MCF 10A (cell line): ENCODE measurements at places on chromosomes 6 and 20.

DNA sequence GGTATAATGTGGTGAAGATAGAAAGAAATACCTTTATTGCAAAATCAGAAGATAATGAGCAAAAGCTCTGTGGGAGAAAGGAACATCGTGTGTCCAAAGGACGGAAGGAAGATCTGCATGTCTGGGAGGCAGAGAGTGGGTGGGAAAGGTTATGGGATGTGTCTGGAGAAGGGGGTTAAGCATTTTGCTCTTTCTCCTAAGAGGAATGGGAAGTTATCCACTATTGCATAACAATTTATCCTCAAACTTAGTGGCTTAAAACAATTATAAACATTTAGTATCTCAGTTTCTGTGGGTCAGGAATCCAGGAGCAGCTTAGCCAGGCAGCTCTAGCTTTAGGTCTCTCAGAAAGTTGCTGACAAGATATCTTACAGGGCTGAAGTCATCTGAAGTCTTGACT lies 229.1 kb upstream of the CITED2 start:
- no peaks in the 10 kb centered on the region for H3K27me3 ChIP-seq
- DNase-seq = no peak
- H3K36me3 ChIP-seq = no peaks in the 10 kb centered on the region
- no peak overlapping the region for H3K27ac ChIP-seq
- H3K4me1 ChIP-seq = peaks cover 7% of the 10 kb centered on the region
- H3K4me3 ChIP-seq = no peak overlapping the region

DNA sequence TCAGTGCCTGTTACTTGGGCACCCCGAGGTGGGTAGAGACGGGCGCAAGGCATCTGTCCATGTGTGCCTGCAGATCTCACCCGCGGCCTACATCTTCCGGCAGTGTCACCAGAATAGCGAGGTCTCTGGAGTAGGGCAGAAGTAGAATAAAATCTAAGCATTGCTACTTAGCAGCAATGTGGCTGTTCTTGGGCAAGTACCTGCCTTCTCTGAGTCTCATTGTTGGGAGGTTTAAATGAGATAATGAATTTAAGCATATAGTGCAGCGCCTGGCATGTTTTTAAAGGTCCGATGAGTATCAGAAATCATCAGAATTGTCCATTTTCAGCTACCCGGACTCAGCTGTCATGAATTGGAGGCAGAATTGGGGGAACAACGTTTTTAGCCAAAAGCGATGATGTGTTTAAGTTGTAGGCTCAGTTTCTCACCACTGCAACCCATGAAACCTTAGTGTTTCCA lies 800 bp downstream of the ABCC10 start:
- DNase-seq = no peak
- H3K4me1 ChIP-seq = peaks cover 10% of the 10 kb centered on the region
- H3K36me3 ChIP-seq = peaks cover 24% of the 10 kb centered on the region
- H3K4me3 ChIP-seq = peak overlapping the region; percentile 87
- H3K27me3 ChIP-seq = no peaks in the 10 kb centered on the region

- no peaks in the 10 kb centered on the region for H3K27me3 ChIP-seq
- peaks cover 6% of the 10 kb centered on the region for H3K4me1 ChIP-seq
- no peak overlapping the region for H3K27ac ChIP-seq
- DNase-seq = no peak
- peaks cover 5% of the 10 kb centered on the region for H3K36me3 ChIP-seq
These were observed 520.7 kb downstream of the QKI start for GRCh38 chr6:163935158-163935762.

GRCh38 chr6:5287966-5288297 lies 26.6 kb downstream of the FARS2 start:
- H3K36me3 ChIP-seq = no peaks in the 10 kb centered on the region
- peaks cover 15% of the 10 kb centered on the region for H3K4me1 ChIP-seq
- no peaks in the 10 kb centered on the region for H3K27me3 ChIP-seq
- no peak for DNase-seq
- H3K4me3 ChIP-seq = no peak overlapping the region
- peak overlapping the region; percentile 84 for H3K27ac ChIP-seq

- no peak overlapping the region for H3K4me3 ChIP-seq
- H3K27ac ChIP-seq = no peak overlapping the region
- H3K36me3 ChIP-seq = no peaks in the 10 kb centered on the region
- peaks cover 4% of the 10 kb centered on the region for H3K4me1 ChIP-seq
- no peak for DNase-seq
These were observed 161.0 kb downstream of the KHDC1L start for GRCh38 chr6:73064266-73064665.

- peak overlapping the region; percentile 76 for H3K27ac ChIP-seq
- H3K4me1 ChIP-seq = peaks cover 45% of the 10 kb centered on the region
- no peaks in the 10 kb centered on the region for H3K27me3 ChIP-seq
- peak overlapping the region; percentile 42 for H3K4me3 ChIP-seq
- DNase-seq = peak; percentile 60
These were observed 146.3 kb upstream of the RNF24 start for GRCh38 chr20:4161401-4162251.

- H3K27me3 ChIP-seq = no peaks in the 10 kb centered on the region
- H3K36me3 ChIP-seq = no peaks in the 10 kb centered on the region
- no peaks in the 10 kb centered on the region for H3K4me1 ChIP-seq
- DNase-seq = no peak
- H3K27ac ChIP-seq = no peak overlapping the region
These were observed 233.8 kb downstream of the LRFN2 start for GRCh38 chr6:40353197-40353966.

DNA sequence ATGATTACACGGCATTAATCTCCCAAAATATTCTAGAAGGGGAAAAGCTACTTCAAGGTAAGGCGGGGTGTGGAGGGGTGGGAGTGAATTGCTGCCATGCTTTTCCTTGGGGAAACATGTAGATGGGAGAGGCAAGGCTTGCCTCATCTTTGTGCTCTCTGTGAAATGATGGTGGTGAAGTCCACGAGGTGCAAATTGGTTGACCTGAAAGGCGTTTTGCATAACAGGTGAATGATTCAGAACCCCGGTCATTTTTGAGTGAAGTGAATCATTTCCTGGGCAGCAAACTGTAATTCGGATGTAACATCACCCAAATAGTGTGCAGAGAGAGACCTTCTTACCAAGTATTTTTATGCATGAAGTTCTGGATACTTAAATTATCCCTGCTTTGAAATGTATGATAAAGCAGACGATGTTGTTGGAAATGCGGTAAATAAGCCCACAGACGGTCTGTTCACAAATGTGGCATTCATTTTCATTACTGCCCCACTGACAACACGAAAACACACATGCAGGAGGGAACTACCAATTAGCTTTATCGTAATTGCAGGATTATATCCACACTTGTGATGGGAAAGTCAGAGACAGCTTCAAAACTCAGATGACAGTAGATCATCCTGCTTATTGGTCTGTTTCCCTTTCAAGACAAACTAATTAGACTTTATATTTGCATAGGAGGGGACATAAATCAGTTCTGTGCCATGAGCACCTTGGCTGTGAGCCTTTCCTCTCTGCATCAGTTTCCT lies 3.0 kb downstream of the CDH4 start:
- no peak overlapping the region for H3K27ac ChIP-seq
- H3K4me3 ChIP-seq = peak overlapping the region; percentile 68
- peaks cover 16% of the 10 kb centered on the region for H3K4me1 ChIP-seq

DNA sequence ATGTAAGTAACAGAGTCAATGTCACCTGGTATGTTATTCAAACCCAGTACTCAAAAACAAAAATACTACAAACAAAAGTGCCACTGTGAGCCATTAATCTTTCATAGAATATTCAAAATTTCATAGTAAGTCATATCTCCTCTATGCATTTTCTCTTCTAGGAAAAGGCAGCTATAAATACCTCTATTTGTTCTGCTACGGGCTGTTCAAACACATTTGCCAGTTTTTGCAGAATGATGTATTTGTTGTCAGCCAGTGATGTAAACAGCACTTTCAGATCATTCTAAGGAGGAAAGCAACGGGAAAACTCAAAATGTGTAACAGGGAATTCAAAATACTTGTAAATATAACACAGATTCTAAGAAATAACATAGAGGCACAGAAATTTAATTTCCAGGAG lies 388.2 kb downstream of the SYNE1 start:
- H3K4me3 ChIP-seq = no peak overlapping the region
- no peak overlapping the region for H3K27ac ChIP-seq
- DNase-seq = no peak
- H3K27me3 ChIP-seq = no peaks in the 10 kb centered on the region

DNA sequence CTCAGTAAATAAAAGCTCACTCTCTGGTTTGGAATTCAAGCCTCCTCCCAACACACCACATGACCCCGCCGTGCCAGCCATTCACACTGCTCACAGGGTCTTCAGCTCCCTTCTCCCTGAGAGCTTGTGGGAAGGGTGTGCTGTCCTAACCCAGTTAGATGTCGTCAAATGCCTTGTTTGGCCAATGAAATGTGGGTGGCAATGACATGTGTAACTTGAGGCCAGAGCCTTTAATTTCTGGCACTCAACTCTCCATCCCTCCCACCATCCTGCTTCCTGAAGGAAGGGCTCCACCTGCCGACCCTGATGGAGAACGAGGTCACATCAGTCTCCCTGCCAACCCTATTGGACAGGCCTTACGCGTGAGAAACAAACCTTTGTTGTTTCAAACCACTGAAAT lies 224.5 kb upstream of the AGPAT4 start:
- H3K4me1 ChIP-seq = peaks cover 5% of the 10 kb centered on the region
- DNase-seq = peak; percentile 80
- no peaks in the 10 kb centered on the region for H3K36me3 ChIP-seq

GRCh38 chr6:32175322-32175710 lies 568 bp downstream of the AGPAT1 start:
- peak overlapping the region; percentile 79 for H3K4me3 ChIP-seq
- DNase-seq = no peak
- peak overlapping the region; percentile 91 for H3K27ac ChIP-seq
- H3K36me3 ChIP-seq = peaks cover 33% of the 10 kb centered on the region

DNA sequence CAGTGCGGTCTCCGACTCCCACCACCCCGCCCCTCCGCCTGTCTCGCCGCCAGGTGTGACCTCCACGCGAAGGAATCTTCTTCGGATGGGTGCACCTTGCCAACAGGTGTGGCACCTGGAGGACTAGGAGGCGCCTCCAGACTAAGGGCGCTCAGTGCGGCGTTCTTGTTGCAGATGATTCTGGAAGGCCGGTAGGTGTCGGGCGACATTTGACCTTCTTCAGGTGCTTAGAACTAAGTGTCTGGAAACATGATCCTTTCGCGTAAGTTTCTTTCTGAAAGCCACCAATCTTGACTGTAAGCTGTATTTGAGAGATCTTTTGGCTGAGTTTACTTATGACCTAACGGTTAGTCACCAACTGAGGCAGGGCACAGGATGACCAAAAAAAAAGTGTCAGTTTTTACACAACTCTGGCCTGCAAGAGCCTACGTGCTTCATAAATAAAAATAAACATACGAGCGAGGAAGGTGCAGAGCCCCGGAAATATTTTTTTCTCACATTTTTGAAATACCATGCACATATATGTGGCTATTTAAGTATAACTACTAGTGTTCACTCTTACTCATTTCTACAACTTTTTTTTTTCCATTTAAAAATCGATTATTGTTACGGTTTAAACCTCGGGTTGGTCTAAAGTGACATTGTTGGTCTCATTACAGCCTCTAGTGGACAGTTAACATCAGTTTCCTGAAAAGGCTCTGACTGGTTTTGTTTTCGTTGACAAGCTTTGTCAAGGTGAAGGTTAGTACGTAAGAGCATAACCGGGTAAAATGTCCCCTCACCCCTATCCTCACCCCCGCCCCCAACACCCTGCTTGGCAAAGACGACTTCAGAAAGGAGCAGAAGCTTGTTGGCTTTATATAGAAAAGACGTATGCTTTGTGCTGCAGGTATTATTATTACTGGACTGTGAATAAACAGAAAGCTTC lies 1.6 kb upstream of the ATXN1 start:
- H3K4me1 ChIP-seq = peaks cover 12% of the 10 kb centered on the region
- DNase-seq = peak; percentile 86
- H3K4me3 ChIP-seq = peak overlapping the region; percentile 90
- no peaks in the 10 kb centered on the region for H3K27me3 ChIP-seq
- peak overlapping the region; percentile 77 for H3K27ac ChIP-seq
- no peaks in the 10 kb centered on the region for H3K36me3 ChIP-seq

DNA sequence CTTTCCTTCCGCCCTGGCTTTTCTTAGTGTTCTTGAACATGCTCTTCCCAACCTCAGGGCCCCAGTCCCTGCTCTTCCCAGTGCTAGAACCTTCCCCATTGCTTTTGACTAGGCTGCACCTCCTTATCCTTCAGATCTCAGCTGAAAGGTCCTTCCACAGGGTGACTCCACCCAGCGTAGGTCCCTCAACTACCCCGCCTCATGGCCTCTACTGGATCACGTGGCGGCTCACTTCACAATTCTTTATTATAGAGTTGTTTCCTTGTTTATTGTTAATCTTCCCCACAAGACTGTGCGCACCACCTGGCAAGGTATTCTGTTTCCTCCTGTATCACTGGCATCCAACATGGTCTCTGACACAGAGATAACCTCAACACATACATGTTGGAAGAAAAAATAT lies 31.2 kb downstream of the TTLL9 start:
- H3K27ac ChIP-seq = no peak overlapping the region
- no peak overlapping the region for H3K4me3 ChIP-seq
- H3K4me1 ChIP-seq = no peaks in the 10 kb centered on the region
- H3K36me3 ChIP-seq = no peaks in the 10 kb centered on the region
- peaks cover 11% of the 10 kb centered on the region for H3K27me3 ChIP-seq

- no peak overlapping the region for H3K4me3 ChIP-seq
- H3K27ac ChIP-seq = no peak overlapping the region
- peak; percentile 15 for DNase-seq
- H3K27me3 ChIP-seq = no peaks in the 10 kb centered on the region
- no peaks in the 10 kb centered on the region for H3K36me3 ChIP-seq
These were observed 31.4 kb upstream of the FUCA2 start for GRCh38 chr6:143542888-143543287.

DNA sequence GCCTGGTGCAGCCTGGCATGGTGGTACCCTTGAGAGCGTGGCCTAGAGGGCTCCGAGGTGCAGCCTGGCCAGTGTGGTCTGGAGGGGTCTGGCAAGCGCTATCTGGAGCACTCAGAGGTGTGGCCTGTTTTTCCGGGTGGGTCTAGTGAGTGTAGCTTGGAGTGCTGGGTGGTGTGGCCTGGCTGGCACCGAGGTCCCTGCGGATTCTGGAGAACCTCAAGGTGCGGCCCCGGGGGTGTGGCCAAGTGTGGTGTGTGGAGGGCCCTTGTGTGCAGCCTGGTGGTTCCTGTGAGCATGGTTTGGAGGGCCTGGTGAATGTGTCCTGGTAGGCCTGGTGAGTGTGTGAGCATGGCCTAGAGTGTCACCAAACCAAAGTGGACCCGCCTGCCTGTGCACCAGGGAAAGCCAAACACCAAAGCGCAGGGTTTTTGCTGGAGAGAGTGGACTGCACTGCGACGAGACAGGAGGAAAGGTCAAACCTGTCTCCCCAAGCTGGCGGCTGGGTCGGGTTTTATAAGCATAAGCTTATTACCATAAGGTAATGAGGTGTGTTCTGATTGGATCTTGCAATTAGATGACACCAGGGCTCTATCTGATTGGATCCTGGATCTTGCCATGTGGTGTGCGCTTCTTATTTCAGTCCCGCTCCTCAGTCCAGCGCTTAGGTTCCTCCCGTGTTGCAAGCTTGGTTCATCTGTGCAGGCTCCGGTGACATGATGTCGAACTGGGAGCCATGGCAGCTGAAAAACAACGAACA lies 35.7 kb downstream of the IGF2R start:
- no peak for DNase-seq
- peaks cover 26% of the 10 kb centered on the region for H3K36me3 ChIP-seq
- H3K27me3 ChIP-seq = no peaks in the 10 kb centered on the region

- H3K36me3 ChIP-seq = no peaks in the 10 kb centered on the region
- DNase-seq = peak; percentile 39
- H3K4me1 ChIP-seq = peaks cover 18% of the 10 kb centered on the region
- H3K27me3 ChIP-seq = no peaks in the 10 kb centered on the region
These were observed 15.9 kb upstream of the PTGIS start for GRCh38 chr20:49583669-49584417.

- peak; percentile 34 for DNase-seq
- peaks cover 25% of the 10 kb centered on the region for H3K27me3 ChIP-seq
- no peak overlapping the region for H3K4me3 ChIP-seq
- H3K36me3 ChIP-seq = no peaks in the 10 kb centered on the region
- no peak overlapping the region for H3K27ac ChIP-seq
- H3K4me1 ChIP-seq = no peaks in the 10 kb centered on the region
These were observed 175.7 kb downstream of the DLL1 start for GRCh38 chr6:170114956-170115855.
